ENCODE measurements at places on chromosomes 3 and 15.

DNA sequence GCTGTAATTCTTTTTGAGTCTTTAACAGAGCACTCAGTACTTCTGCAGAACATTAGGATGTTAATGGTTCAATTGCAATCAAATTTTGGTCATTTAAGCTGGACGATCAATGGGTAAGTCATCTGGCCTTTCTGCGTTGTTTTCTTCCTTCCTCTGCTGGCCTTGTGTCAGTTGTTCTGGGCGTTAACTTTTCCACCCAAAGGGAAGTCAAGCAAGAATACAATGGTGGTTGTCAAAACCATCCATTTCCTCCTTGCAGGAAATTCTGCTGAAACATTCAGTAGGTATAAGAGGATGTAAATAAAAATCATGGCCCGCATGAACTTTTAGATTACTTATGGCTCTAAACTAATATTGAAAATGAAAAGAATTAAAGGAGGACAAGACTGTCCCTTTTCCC lies 584.0 kb downstream of the GRM7 start:
- no peak for DNase-seq

GRCh38 chr3:113086560-113087461 lies 96.0 kb downstream of the GTPBP8 start:
- DNase-seq = no peak

DNA sequence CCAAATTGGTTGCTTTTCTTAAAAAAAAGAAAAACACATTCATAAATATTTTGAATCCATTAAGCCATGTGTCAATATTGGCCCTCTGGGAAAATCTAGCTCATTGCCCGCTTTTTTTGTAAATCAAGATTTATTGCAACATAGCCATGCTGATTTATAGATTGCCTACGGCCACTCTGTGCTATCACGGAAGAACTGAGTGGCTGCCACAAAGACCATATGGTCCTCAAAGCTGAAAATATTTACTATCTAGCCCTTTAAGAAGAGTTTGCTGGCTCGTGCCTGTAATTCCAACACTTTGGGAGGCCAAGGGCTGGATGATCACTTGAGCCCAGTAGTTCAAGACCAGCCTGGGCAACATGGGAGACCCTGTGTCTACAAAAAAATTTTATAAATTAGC lies 45.9 kb downstream of the IL5RA start:
- no peak for DNase-seq

DNA sequence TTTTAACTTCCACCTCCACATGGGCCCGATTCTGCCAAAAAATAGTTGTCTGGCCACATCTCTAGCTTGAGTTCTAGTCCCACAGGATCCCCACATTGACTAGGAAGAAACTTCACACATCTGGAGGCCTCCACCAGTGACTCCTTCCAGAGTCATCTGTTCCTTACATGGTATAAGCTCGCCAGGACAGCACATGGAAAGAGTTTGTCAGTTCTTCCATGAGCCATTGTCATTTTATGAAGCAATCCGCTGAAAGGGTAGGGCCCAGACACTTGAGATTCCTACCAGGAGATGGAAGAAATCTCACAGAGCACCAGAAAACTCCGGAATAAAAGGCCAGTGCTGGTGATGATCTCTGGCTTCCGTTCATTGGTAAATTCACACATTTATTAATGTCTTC lies 350.5 kb upstream of the ICE2 start:
- no peak for DNase-seq

- DNase-seq = peak; percentile 21
Measured at GRCh38 chr3:45210308-45211041, 15.6 kb downstream of the TMEM158 start.

DNA sequence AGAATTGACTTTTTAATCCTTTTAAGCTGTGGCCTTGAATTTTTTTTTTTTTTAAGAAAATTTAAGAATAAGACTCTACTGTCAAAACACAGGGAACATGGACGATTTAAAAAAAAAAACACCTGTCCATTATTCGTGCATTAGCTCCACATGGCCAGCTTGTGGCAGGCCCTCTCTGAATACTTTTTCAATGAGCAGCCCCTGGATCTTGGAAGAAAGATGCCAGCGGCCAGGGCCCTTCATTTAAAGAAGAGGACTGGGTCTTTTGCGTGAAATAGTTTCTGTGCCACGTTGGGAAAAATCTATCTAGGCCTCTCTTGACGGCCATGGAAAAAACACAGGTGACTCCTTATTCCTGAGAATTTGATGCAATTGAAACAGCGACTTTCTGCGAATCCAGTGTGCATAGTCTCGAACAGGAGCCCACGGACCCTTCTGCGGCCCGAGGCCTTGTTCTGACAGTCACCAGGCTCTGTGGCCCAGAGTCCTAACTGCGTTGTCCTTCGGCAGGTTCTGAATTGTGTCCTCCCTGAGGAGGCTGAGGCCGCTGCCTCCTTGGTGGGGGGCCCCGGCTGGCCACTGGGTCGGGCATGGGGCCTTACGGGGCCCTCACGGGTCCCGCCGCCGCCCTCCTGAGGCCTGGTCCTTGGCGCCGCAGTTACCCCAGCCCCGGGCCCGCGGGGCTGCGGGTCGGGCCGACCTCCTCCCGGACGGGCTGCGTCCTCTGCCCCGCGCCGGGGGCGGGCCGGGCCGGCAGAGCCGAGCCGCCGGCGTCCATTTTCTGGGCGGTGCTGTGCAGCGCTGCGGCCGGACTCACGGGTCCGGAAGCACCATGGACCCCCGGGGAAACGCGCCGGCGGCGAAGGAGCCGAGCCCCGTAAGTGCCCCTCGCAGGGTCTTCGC lies 33.5 kb downstream of the ZBTB38 start:
- DNase-seq = peak; percentile 14

DNA sequence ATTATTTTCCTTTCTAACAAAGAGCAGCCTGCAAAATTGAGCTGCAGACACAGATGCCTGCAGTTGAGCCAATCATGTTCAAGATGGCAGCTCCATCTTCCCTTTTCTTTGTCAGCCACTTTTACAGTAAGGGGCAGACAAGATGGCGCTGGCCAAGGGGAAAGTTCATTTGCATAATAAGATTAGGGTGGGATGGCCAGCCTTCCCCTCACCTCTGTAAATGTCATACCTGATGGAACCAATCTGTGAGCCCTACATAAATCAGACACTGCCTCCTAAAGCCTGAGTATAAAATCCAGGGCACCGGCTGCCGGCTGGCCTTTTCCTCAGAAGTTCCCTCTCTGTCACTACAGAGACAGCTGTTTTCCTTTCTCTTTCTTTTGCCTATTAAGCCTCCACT lies 15.8 kb downstream of the PATL2 start:
- DNase-seq = no peak

GRCh38 chr15:42059661-42060476 lies 34.5 kb downstream of the PLA2G4D start:
- peak; percentile 20 for DNase-seq

DNA sequence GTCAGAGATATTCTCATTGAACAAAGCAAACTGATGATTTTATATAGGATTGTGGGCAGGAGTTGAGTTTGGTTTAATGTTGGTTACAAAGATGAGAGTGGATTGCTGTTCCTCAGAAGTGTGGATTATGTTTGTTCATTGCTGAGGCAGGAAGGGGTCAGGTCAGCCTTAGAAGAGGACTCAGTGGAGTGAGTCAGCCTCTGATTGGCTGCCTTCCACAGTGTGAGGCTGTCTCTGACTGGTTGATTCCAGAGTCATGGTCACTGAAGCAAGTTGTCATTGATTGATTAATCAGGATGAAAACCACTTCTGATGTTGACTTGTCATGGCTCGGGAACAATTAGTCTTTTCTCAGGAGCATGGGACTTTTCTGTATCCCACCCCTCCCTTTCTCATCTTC lies 36.2 kb downstream of the KBTBD12 start:
- no peak for DNase-seq

DNA sequence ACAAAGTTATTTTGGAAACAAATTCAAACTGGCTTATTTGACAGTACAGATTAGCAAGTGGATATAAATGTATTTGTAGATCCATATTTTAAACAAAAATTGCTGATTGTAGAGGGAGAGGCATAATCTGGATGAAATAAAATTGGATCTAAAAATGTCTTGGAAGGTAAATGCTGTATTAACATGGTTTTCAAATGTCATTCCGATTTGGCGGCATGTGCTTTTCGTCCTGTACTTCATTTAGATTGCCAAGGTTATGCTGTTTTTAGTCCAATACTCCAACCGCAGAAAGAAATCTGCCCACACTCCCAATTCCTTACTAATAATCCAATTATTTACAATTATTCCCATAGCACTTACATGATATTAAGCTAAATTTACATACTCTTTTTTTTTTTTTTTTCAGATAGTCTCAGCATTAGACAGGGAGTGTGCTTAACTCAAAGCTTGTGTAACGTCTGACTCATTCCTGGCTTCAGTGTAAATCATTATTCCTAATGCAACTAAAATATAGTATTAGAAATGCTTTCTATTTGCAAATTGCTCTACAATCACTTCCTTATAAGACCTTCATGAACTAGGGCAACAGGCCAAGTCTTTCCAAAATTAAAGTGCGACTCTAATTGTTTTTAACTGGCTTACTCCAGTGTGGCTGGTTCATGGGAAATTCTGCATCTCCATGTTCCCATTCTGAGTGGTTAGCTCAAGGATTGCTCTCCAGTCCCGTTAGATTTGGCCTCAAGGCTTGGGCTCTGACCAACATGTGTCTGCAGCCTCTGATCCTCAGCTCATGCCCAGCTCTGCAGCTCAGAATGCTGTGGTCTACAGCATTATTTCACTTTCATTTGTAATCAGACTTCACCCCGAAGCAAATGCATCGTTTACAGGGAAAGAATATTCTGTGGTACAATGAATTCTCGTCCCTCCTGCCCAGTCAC lies 103.9 kb downstream of the FBN1 start:
- DNase-seq = no peak

DNA sequence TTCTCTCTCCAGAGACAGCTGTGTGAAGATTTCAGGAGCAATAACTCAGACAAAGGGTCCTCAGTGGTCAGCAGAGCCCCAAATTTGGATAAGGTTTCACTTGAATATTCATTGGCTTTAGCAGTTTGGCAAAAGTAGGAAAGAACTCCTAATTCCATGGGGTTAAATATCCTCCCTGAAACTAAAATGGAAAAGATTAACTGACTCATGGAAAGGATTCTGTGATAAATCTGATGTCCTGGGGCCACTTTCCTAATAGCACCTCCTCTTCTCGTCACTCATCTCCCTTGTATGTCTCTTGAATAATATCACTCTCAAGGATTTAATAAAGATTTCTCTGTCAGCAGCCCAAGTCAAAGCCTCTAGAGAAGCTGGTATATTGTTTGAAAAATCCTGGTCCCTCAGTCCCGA lies 33.3 kb upstream of the TBC1D23 start:
- DNase-seq = no peak

DNA sequence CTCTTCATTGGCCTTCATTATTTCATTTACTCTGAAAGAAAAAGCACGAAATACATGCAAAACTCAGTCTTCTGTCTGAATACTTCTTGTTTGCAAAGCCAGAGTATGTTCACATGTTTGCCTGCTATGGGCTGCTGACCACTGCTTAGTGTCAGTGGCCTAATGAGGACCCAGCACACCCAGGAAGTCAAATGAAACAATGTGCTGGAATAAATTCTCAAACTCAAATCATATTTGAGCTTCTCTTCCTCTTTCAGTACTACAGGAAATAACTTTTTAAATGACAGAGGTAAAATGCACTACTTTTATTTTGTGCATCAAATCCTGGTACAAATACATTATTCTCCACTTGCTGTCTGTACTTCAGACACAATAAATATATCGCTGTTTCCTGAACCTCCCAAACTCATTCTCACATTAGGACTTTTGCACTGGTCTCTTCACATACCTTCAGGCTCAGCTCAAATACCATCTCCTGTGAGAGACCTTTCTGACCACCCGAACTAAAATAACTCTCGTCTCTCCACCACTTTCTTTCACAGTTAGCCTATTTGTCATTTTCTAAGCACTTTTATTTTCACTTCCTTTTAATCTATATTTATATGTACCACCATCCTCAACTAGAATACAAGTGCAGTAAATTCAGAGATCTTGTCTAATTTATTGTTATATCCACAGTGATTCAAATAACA lies 176.8 kb downstream of the TUSC7 start:
- no peak for DNase-seq

- DNase-seq = no peak
Measured at GRCh38 chr3:37973246-37974054, 17.1 kb upstream of the VILL start.

DNA sequence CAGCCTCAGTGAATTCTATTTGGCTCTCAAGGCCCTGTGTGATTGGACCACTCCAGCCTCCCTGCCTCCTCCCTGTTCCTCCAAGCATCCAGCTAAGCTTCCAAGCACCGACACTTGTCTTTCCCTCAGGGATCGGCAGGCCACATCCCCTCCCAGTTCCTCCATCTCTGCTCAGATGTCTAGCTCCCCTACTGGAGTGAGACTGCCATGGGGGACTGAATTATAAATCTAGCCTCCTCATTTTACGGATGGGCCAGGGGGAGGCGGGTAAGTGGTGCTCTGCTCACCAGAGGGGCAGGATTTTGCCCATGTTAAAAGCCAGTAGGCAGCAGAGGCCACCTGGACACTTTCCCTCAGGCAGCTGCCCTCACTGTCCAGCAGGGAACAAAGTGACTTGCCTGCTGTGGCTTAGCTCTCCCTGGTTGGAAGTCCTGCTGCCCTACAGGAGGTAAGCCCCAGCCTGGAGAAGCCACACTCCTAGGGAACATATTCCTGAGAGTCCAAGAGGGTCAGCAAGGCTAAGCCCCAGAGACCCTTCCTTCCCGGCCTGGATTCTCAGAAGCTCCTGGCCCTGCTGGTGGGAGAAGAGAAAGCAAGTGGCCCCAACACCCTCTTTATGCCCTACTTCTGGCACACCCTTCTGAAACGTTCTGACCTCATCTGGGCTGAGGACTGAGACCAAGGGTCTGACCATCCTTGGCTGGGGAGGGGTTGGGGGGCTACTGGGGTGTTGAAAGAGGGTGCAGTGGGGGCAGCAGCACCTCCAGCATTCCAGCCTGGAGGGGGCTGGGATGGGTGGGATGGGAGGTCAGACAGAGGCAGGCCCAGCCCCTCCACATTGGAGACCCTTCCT lies 9.1 kb upstream of the HHATL start:
- DNase-seq = no peak

DNA sequence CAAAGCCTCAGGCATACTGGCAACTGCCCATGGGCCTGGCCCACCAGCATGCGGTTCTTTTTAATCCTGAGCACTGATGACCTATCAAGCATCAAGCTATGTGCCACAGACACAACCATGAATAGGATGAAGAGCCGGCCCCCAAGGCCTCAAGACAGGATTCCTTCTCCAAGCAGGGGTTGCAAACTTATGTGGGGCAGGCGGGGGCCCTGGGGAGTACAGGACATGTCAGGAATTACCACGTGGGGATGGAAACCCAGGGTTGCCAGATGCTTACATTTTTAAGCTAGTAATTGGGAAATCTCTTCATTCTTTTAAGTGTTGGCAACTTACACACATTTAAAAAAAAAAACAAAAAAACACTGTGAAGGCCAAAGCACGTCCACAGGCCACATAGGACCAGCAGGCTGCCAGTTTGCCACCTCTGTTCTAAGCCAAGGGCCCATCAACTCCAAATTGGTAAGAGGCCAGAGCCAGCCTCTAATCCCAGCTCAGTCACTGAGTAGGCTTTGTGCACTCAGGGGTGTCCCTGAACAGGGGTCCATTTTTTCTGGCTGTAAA lies 32.8 kb downstream of the BDH1 start:
- DNase-seq = no peak

GRCh38 chr3:60185161-60185560 lies 1066.1 kb downstream of the FHIT start:
- DNase-seq = no peak

- DNase-seq = no peak
Measured at GRCh38 chr15:83174891-83175290, 32.7 kb downstream of the HDGFL3 start.

GRCh38 chr3:127216415-127217261 lies 23.7 kb downstream of the PRR23E start:
- DNase-seq = no peak
